Peyer's patch (tissue), 4 donors: ENCODE measurements at places on chromosomes 3 and 15.

- peaks cover 5% of the 10 kb centered on the region for H3K4me1 ChIP-seq
- H3K4me3 ChIP-seq: no peak overlapping the region
- no peak overlapping the region for H3K27ac ChIP-seq
Observed at GRCh38 chr15:57082054-57082728, 163.7 kb downstream of the TCF12 start.

DNA sequence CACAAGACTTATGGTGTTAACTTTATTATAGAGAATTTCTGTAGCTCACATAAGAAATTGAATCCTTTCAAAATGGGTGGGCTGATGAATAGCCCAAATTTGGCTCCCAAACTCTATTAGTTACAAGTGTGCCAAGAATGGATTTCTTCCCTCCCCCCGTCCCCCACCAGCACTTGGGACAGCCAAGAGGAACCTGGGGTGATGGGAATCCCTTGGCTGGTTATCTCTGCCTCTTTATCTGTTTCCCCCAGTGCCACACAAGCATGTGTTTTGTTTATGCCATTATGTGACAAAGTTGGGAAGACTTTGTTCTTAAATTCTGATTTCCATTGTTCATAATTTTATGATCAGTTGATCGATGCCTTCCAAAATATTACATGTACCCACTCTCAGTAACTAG is 28.3 kb downstream of the CMSS1 start:
- H3K4me1 ChIP-seq: no peaks in the 10 kb centered on the region
- no peak overlapping the region for H3K4me3 ChIP-seq
- no peak overlapping the region for H3K27ac ChIP-seq

- H3K4me3 ChIP-seq: no peak overlapping the region
- H3K4me1 ChIP-seq: peaks cover 14% of the 10 kb centered on the region
- H3K27ac ChIP-seq: no peak overlapping the region
- DNase-seq: no peak
- no peaks in the 10 kb centered on the region for H3K36me3 ChIP-seq
- H3K27me3 ChIP-seq: no peaks in the 10 kb centered on the region
Observed at GRCh38 chr3:127457094-127457475, 133.4 kb downstream of the TPRA1 start.

DNA sequence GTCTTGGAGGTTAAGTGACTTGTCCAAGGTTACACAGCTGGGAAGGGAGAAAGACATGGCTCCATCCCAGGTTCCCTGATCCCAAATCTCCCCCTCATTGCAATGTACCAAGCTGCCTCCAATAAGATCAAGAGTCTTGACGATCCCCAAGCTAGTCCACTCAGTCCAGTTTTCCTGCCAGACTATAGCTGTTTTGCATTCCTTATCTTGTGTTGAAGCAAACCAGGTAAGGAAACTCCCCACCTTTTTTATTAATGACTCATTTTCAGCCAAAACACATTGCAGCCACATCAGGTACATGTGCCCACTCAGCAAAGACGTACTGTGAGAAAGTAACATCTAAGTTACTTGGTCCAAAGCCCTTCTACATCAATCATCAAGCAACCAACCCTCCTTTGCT is 41.9 kb downstream of the LIPC start:
- H3K36me3 ChIP-seq: no peaks in the 10 kb centered on the region
- no peaks in the 10 kb centered on the region for H3K27me3 ChIP-seq
- no peak for DNase-seq
- no peak overlapping the region for H3K4me3 ChIP-seq
- H3K4me1 ChIP-seq: no peaks in the 10 kb centered on the region
- no peak overlapping the region for H3K27ac ChIP-seq

DNA sequence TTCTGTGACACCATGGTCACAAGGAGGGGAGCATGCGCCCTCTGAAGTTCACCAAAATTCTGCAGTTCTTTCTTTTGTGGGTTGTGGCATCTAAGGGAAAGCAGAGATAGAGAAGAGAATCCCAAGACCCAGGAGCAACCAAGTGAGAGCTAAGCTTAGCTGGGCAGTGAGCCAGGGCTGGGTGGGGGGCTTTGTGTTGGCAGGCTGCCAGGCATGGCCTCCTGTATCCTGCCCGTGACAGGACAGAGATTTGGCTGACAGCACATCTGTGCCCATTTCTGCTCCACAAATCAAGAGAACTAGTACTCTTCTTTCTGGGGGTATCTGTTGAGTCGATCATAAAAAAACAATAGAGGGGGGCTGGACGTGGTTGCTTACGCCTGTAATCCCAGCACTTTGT is 66.2 kb downstream of the NMNAT3 start:
- H3K4me3 ChIP-seq: no peak overlapping the region
- H3K36me3 ChIP-seq: no peaks in the 10 kb centered on the region
- DNase-seq: no peak
- H3K4me1 ChIP-seq: no peaks in the 10 kb centered on the region
- H3K27ac ChIP-seq: no peak overlapping the region
